Activated T-cell treated with anti-CD3 and anti-CD28 coated beads, Interleukin-2, amount 50 U/mL, for 72 hours (primary cell): ENCODE measurements at places on chromosomes 4 and X.

DNA sequence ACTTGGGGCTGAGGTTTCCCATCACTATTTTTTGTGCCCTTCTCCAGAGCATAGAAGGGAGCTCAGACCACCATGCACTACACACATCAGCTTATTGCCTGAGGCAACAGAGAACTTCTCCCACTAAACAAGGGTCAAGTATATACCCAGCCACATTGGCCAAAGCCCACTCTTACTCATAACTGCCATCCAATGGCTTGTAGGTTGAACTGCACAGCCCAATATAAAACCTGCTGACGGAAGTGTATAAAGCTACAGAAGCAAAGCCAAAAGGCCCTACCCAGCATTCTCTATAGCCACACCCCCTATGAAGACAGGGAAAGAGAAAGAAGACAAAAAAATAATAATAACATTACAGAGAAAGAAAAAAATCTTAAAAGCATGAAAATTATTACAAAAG is 139.7 kb downstream of the LRBA start:
- no peak for DNase-seq

GRCh38 chr4:76326515-76326914 is 20.0 kb downstream of the STBD1 start:
- DNase-seq: no peak

DNA sequence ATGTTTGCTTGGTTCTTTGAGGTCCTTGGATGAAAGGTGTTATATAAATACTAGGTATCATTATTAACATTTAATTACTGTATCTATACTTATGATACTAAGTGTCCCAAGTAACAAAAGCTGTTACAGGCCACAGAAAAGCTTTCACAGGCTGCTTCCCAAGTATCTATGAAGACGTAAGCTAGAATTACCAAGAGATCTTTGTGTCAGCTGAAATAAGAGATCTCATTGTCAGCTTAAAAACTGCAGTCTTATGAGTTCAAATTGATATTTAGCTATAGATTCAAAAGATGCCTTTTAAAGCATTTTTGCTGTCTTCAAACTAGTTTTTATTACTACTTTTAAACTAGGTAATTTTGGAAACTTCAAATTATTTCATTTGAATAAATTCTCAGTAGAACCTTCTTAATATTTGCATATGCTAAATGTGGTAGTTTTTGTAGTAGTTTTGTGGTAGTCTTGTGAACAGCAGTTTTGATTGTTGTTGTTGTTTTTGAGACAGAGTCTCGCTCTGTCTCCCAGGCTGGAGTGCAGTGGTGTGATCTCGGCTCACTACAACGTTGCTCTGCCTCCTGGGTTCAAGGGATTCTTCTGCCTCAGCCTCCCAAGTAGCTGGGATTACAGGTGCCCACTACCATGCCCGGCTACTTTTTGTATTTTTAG is 170.0 kb upstream of the RPL34 start:
- DNase-seq: no peak

- DNase-seq: peak; percentile 5
These were observed 29.0 kb downstream of the PDHA1 start for GRCh38 chrX:19372547-19373331.

GRCh38 chr4:120096508-120097297 is 30.1 kb upstream of the MAD2L1 start:
- no peak for DNase-seq

- DNase-seq: no peak
These were observed 38.0 kb upstream of the CXXC4 start for GRCh38 chr4:104532677-104533076.

DNA sequence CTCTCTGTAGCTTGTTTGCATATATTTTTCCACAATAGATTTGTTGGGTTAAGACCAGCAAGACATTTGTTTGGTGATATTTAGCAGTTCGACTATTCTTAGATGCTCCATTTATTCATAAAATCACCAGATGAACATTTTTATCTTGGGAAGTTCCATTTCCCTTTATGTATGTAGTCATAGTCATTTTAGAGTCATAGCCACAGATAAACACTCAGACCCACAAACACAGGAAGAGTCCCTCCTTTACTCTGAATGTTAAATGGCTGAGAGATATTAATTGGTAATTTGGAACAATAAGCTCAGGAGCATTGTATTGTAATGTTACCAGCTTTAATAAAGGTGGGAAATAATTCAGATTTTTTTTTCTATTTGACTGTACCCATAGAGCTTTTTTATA is 1608.7 kb downstream of the STIM2 start:
- no peak for DNase-seq

GRCh38 chr4:5708449-5709206 is at the start of gene EVC2:
EVC2 (minus strand) TSS chr4:5708559; CDS start chr4:5708513, 46 bp downstream.
- DNase-seq: peak; percentile 58

GRCh38 chrX:149491812-149492211 is 13.3 kb downstream of the IDS start:
- no peak for DNase-seq

DNA sequence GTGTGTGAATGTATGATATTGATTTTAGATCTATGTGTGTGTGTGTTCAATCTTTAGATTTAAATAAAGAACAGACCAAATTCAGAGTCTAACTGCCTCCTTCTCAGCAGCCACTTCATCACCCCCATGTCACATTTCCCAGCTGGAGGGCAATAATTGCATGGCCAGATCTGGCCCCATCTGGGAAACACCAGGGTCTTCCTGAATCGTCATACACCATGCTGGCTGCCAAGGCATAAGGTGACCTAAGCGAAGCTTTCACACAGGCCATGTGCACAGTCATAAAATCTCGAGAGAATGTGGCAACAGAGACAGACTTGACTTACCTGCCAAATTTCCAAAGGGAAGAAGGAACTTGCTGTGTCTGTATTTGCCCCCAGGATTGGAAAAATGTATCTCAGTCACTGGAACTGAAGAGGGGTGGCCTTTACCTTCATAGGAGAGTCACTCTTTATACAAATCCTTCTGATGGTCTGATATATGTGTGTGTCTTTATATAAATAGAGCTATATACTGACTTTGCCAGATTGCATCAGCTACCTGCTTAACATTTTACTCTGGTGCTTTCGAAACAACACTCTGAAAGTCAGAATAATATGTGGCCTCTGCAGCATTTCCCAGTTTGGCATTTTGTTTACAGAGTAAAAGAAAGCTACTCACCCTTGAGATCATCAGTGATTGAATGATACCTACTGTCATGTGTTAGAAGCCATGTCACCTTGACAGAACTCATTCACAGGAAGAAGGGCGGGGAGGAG is at the start of gene PLAC1:
Gene PLAC1, minus strand, starts transcription at position 470 of the 758 bp plus-strand sequence. CDS start 91,789 bp downstream, outside the sequence.
- peak; percentile 4 for DNase-seq

DNA sequence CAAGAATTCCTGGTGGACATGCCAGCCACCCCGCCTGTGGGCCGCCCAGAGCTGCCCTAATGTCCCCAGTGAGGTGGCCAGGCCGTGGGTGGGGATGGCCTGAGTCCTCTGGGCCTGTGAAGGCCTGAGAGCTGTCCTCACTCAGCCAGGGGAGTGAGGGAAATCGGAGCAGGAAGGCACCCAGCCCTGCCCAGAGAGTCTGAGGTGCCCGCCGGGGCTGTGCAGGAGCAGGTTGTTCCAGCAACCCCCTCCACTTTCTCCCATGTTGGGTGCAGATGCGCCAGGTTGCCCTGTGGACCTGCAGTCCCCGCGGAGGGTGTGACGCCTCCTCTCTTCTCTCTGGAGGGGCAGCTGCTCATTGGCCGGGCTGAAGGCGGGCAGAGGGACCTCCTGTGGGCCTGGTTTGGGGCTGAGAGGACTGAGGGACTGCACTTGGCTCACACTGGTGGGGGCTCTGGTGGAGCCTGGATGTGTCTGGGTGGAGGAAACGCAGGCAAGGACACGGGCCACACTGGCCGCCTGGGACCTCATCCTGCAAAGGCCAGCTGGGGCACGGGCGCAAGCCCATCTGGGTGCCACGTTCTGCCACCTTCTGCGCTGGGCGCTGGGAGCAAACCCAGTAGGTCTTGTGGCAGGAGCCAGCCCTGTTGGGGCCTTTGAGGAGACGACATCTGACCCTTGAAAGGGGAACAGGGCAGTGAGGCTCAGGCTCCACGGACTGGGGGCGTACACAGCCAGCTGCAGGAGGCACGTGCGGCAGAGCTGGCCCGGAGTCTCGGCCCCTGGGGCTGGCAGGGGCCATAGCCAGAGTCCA is 14.0 kb downstream of the DOK7 start:
- no peak for DNase-seq

DNA sequence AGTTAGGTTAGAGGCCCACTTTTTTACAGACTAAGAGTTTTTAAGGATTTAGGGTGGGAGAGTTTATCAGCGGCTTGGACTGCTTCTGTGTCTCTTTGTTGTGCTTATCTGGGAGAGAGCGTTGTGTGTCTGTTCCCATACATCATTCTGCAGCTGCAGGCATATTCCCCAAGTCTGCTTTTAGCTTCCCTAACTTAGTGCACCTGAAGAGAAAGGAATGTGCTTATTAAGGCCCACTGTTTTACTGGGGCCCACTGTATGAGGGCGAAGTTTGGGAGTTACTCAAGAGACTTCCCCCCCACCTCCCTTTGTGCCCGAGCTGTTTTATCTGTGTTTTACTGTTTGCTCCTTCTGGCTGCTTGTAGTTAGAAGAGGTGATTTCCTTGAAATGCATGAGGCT is 31.9 kb downstream of the ART3 start:
- DNase-seq: no peak

GRCh38 chr4:101199507-101200285 is 147.6 kb downstream of the PPP3CA start:
- no peak for DNase-seq

DNA sequence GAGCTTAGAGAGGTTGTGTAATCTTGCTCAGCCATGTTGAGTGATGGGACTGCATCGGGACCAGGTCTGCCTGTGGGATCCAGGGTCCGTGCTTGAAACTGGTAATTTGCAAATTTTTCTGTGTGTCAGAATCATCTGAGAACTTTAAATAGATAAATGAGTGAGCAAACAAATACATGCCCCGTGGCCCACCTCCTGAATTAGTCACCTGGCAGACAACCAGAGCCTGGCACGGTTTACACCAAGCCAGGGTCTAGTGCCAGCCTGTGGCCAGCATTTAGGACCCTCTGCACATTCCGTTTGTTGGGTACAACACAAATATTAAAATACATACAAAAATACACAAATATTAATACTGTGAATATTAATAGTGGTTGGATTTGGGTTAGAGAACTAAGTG is 90.6 kb upstream of the STOX2 start:
- DNase-seq: no peak

GRCh38 chr4:108058685-108059440 is 69.2 kb downstream of the HADH start:
- no peak for DNase-seq

DNA sequence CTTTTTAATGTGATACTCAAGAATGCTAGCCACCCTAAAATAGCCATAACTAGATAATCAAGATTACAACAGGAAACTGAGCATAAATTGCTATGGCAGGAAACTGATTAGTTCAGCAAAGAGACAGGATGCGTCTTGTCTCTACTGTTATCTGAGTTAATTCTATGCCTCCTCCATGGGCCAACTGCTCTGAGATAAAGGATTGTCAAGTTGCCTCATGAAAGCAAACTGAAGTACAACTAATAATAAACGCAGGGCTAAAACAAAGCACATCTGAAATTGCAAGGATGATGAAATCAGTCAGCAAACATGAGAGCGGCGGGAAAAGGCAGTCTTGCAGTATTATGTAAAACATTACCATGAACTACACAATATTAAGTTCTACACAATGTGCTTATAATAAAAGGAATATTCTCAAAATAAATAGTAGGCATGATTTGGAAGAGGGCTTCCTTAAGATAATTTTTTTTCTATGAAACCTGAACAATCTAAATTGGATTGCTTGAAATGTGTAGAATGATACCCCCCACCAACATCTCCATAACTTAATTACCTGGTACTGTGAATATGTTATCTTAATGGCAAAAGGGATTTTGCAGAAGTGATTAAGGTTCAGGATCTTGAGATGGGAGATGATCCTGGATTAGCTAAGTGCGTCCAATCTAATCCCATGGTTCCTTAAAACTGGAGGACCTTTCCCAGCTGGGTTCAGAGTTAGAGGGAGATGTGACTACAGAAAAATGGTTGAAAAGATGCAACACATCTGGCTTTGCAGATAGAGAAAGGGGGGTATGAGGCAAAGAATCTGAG is 65.9 kb downstream of the ANTXR2 start:
- peak; percentile 23 for DNase-seq

DNA sequence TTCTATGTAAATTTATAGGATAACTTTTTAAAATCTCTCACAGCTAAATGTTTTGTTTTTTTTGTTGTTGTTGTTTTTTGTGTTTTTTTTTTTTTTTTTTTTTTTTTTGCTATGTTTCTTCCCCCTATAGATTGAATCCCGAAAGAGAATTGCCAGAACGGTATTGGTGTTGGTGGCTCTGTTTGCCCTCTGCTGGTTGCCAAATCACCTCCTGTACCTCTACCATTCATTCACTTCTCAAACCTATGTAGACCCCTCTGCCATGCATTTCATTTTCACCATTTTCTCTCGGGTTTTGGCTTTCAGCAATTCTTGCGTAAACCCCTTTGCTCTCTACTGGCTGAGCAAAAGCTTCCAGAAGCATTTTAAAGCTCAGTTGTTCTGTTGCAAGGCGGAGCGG is 4.1 kb downstream of the BRS3 start:
- no peak for DNase-seq

DNA sequence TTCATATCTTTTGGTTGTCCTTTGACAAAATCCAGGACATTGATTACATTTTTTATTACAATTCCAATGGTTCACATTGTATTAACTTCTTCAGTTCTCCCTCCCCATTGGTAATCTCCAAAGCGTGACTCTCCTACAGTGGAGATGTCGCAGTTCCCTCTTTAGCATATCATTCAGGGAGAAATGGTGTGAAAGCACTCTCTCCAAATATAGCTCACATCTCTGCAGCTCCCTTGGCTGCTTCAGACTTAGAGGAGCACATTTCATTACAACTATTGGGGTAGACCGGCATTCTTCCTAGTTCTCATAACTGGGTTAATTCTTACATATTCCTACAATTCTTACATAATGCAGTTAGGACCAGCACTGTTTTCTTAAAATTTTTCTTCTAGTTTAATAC is 25.3 kb downstream of the RNF150 start:
- no peak for DNase-seq

GRCh38 chr4:113633467-113633866 is 128.1 kb downstream of the CAMK2D start:
- DNase-seq: no peak

GRCh38 chr4:22962295-22962694 is 269.6 kb downstream of the GBA3 start:
- DNase-seq: no peak
